ENCODE measurements at places on chromosomes 4 and X. TPM values are rescaled to one million over a fixed set of nuclear protein-coding genes. Genes with fewer than 3 reads are reported as not detected.

- no peak for DNase-seq
Measured at GRCh38 chr4:22129454-22130029, 181.0 kb upstream of the KCNIP4 start.

Gene CT45A6
- not detected for total RNA-seq

DNA sequence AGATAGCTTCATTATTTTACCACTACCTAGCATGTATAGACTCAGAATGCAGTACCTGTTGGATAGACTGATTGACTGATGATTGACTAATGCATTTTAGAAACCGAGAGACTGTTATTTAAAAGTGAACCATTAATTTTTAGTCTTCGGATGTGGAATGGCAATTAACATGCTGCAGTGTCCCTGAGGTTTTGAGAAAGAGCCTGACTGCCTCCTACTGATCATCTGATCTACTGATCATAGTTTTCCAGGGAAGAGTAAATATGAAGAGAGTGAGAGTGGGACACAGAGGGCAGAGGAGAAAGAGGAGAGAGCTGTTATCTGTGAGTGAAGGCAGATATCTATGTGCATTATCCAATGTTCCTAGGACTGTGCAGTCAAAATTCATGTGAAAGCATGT is 764.7 kb downstream of the TRIML1 start:
- no peak for DNase-seq

Gene CTAG2
- total RNA-seq, result not detected

DNA sequence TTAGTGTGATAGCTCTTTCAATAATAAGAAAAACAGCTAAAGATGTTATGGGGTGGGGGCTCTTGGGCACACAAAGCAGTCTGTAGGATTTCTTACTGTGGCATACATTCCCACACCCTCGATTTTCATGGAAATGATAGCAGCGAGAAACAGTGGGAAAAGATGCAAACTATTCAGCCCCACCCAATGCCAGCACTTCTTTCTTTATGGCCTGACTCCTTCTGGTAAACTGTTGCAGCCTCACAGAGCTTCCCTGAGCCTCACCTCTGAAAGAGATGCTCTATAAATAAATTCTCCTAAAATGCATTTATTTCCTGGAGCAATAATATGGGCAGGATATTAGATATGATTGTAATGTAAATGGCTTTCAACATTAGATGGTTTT is 910 bp downstream of the ANK2 start:
- no peak for DNase-seq

Data from hematopoietic multipotent progenitor cell (in vitro differentiated cells).